Right ventricle myocardium inferior (tissue), 1 donor: ENCODE measurements at places on chromosomes 6 and 20. TPM values are rescaled to one million over a fixed set of nuclear protein-coding genes. Genes with fewer than 3 reads are reported as not detected.

- no peak for DNase-seq
These were observed 89.4 kb downstream of the PACRG start for GRCh38 chr6:162817196-162817595.

DNA sequence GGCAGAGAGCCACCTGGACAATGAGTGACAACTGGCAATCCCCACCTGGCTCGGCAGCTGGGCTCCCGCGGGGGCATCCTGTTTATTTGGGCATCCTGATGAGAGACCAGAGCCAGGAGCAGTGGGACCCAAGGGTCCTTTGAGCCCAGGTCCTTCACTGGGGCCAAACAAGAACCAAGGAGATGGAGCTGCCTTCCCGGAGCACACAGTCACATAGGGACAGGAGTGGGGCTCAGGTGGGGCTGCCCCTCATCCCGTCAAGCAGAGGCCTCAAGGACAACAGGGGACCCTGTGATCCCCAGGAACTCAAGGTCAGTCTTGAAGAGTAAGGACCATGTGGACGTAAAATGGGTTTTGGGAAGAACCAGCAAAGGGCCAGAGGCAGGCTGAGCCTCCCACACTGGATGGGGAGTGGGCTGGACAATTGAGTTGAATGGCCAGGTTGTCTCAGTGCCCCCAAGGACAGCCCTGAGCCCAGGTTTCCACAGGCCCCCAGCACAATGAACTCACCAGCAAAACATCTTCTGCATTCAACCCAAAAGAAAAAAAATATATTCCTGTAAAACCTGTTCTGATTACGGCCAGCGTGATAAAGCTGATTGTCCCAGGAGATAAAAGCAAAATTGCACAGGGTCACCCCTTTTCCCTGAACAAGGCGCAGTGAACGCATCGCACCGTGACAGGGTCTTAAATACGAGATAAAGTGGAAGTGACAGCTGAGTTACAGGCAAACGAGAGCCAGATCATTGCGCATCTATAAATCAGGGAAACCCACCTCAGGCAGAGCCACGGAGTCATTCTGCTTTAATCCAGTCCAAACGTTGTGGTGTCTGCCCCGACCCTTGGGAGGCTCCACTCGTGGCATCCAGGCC lies 86.2 kb downstream of the ANKRD60 start:
- DNase-seq = no peak

DNA sequence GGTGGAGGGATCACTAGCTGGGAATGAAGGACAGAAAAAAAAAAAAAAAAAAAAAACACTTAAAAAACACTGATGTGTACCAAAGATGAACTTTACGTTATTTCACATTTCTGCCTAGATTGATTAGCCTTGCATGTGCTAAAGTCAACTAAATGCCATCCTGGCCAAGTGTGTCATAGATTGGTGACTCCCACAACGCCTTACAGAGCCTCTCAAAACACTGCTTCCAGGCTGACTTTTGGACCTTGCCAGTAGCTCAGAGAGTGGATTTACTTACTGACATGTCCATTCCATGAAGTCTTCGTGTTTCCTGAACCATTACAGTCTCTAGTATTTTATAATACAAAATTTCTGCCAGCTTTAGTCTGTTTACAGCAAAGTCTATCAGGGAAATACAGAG lies 40.5 kb downstream of the RBL1 start:
- DNase-seq = no peak

GRCh38 chr20:1882026-1882425 lies 13.2 kb upstream of the SIRPA start:
- no peak for DNase-seq

- no peak for DNase-seq
These were observed 107.1 kb upstream of the TSHZ2 start for GRCh38 chr20:52864916-52865605.

The IL20RA gene
- 6.7 TPM for total RNA-seq

DNA sequence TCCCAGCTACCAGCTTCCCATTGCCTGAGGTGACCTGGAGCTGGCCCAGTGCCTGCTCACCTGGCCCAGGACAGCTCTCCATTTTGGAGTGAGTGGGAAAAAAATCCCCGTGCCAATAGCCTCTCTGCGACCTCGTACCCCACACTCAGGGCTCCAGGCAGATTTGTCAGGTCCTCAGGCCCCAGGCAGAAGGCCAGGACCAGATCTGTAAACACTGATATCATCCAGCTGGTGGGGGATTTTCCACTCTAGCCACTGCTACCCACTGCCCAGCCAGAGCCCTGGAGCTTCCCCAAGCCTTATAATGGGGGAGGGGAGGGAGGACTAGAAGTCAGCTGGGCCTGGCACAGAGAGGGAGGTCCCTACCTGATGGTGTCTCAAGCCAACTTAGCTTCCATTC lies 1.3 kb upstream of the PGC start:
- no peak for DNase-seq

GRCh38 chr6:11280394-11280793 lies 47.9 kb upstream of the NEDD9 start:
- no peak for DNase-seq

The C20orf96 gene
- total RNA-seq = 5.4 TPM

The TRIM31 gene
- not detected for total RNA-seq

The C6orf52 gene
- 0.49 TPM for total RNA-seq

DNA sequence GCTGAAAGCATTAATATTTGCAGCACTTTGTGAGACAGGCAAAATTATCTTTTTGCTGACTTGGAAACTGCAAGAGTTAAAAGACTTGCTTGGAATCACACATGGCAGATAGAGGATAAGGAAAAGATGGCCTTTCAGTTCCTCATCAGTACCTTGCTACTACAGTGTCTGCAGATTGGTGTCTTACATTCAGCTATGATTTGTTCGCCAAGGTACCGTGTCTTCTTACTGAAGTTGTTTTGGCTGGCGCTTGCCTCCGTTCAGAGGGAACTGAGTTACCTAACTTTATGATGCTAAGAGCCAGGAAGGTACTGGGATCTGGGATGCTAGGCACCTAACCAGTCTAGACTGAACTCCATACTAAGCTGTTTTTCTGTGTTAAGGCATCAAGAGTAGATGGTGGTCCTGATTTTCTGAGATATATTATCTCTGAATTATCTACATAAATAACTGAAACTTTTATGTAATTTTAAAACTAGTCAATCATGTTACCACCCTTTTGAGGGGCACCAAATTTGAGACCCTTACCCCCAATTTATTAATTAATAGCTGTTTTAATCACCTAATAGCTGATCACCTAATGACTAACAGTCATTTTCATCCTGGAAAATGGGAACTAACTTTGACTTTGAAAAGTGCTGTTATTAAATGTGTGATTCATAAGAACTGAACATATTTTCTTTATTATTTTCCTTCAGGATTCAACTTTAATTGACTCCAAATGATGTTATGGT lies 2.5 kb downstream of the WTAP start:
- DNase-seq = no peak

The CPNE5 gene
- 10.9 TPM for total RNA-seq

- no peak for DNase-seq
These were observed 64.6 kb downstream of the ERMARD start for GRCh38 chr6:169816054-169816453.

DNA sequence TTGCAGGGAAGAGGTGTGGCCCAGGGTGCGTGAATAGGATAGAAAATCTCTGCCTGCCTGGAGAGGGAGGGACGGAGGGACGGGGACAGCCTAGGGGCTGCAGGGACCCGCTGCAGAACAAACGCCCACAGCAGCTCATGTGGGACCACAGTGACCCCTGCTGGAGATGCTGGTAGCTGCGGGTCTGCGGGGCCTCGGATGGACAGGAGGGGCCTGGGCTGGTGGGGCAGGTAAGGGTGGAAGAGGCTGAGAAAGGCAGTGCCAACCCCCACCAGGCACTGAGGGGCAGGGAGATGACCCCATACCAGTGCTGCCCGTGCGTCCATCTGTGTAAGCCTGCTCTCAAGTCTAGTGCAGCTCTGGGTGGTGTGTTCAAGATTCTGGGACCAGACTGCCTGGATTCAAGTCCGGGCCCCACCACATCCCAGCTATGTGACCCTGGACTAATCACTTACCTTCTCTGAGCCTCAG lies 39.4 kb downstream of the KIAA1755 start:
- peak; percentile 81 for DNase-seq

- DNase-seq = no peak
These were observed 119.3 kb downstream of the MAP3K7 start for GRCh38 chr6:90467546-90467945.

DNA sequence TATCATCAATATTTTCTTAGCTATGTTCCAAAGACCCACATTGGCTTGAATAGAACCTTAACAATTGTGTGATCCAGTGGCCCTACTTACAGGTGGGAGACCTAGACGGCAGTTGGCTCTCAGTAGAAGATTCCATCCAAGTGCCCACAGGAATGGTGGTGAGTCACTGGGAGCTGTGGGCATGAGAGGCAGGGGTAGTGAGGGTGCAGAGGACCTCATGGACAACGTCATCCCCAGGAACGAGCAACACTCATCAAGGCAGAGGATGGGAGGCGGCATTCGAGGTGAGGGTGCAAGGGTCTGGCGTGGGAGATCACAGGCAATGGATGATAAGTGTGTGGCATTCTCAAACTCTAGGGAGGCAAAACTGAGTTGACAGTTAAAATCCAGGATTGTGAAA lies 17.5 kb upstream of the SPO11 start:
- DNase-seq = no peak

- no peak for DNase-seq
These were observed 126.9 kb downstream of the DHX35 start for GRCh38 chr20:39089029-39089428.

DNA sequence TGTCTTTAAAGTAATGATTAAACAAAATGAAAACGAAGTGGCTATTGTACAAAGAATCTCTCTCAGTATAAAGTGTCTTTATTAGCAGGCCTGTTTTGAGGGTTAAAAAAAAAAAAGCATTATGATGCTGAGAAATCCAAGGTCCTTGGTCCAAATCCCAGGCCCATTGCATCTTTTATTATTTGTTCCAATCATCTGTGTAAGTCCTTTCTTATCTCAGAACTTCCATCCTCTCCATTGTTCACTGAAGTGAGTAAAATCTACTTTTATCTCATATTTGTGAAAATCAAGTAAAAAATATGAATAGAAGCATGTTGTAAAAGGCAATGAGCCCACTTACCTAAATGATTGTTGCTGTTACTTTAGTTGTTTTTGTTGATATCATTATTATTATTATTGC lies 499.1 kb upstream of the JAG1 start:
- DNase-seq = no peak

DNA sequence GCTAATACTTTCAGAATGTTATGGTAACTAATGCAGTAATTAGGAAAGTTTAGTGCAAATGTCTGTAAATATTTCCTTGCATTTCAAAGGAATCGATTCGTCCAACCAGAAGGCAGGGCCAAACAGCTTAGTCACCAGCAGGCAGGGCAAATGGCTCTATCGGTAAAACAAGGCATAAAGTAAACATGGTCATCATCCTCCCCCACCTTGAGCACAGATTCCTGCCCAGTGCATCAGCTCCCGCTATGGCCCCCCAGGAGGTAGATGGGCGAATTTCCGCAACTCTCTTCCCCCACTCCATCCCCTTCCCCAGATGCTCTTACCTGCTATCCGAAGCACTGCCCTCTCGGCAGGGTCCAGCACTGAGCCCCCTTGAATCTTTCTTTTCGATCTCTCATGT lies 103.8 kb upstream of the BEND6 start:
- no peak for DNase-seq

The CRISP2 gene
- not detected for total RNA-seq

GRCh38 chr6:89098461-89098860 lies 17.9 kb downstream of the PNRC1 start:
- DNase-seq = no peak
